Endothelial cell of umbilical vein (primary cell): ENCODE measurements at places on chromosomes 13 and 19.

GRCh38 chr19:50724522-50725217 is 1.5 kb downstream of the CLEC11A start:
- peaks cover 22% of the 10 kb centered on the region for H3K4me1 ChIP-seq
- H3K27me3 ChIP-seq = no peaks in the 10 kb centered on the region
- no peaks in the 10 kb centered on the region for H3K36me3 ChIP-seq

DNA sequence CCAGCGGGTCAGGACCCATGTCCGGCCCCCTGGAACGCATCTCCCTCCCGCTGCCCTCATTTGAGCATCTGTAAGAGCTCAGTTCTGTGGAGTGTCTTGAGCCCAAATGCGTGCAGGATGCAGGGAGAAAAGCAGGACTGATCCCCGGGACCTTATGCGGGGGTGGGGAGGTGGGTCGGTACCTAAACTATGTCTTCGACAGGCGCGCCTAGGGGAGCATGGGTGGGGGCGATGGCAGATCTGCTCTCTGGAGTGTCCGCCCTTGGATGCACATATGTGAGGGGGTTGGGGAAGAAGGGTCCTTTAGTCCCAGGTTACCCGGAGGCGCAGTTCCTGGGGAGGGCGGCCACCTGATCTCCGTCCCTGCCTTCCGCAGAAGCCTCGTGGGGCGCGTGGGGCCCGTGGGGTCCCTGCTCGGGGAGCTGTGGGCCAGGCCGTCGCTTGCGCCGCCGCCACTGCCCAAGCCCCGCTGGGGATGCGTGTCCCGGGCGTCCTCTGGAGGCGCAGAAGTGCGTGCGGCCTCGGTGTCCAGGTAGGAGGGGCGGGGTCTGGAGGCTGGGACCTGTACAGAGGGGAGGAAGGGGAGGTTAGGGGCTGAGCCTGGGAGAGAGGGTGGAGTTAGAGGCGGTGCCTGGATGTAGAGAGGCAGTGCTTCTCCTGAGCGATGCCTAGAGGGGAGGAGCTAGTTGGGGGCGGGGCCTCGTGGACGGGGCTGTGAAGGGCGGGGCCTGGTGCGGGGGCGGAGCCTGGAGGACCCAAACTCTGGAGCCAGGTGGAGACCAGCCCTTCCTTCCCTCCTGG is 2.9 kb downstream of the CILP2 start:
- no peaks in the 10 kb centered on the region for H3K36me3 ChIP-seq
- H3K4me1 ChIP-seq = no peaks in the 10 kb centered on the region
- no peak overlapping the region for H3K4me3 ChIP-seq
- DNase-seq = no peak
- H3K27ac ChIP-seq = no peak overlapping the region

DNA sequence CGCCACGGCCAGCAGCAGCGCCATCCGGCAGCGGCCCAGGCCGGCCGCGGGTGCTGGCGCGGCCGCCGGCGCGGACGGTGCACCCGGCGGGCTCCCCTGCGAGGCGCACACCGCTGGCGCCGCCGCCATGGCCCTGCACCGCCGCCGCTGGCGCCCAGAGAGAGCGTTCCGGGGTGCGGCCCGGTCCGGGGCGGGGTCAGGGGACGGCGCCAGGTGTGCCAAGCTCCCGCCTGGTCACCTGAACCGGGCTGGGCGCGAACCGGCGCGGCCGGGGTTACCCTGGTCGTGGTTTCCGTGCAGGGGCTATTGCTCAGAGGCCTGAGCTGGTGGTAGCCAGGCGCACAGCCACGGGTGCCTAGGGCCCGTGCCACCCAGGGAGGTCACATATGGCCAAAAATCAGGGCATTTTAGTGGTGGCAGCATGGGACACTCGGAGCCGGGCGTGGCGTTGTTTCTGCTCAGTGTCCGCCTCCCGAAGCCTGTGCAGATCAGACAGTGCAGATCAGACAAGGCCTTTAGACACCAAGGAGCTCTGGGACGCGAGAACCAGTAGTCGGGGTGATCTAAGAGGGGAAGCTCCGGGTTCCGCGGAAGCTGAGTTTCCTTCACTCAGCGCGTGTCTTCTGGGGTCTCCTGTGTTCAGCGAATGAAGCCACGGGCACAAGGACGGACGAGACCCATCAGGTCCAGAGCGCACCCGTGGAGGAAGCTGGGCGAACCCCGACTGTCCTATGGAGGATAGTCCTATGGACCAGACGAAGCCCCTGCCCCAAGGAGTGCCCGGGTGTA is at the start of gene TMEM238:
TMEM238 (minus strand) TSS at position 162 of the 789 bp plus-strand sequence; CDS start at position 129, 33 bp downstream.
- no peak for DNase-seq
- peaks cover 31% of the 10 kb centered on the region for H3K4me1 ChIP-seq
- H3K27ac ChIP-seq = peak within 1 kb of the TSS; percentile 75

- no peaks in the 10 kb centered on the region for H3K27me3 ChIP-seq
- no peak for DNase-seq
- no peaks in the 10 kb centered on the region for H3K36me3 ChIP-seq
- H3K4me1 ChIP-seq = peaks cover 4% of the 10 kb centered on the region
Measured at GRCh38 chr13:109773276-109773675, 13.1 kb downstream of the IRS2 start.

DNA sequence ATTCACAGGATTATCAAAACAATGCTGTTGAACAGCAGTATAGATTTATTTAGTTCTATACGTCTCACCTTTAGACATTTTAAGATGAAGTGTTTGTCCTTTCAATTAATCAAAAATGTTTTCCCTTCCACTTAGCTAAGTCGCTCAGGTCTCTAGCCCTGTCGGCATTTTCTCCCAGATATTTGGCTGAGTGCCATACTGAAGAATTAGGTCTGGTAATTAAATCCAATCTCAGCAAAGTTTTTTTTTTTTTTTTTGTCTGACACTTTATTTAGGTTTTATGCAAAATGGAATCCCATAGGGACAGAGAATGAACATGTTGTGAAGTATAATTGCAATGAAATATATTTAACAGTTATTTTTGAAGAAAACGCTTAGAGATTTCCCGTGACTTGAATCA is 44.1 kb downstream of the RFC3 start:
- H3K27ac ChIP-seq = no peak overlapping the region
- DNase-seq = no peak
- no peak overlapping the region for H3K4me3 ChIP-seq
- no peaks in the 10 kb centered on the region for H3K36me3 ChIP-seq
- H3K27me3 ChIP-seq = no peaks in the 10 kb centered on the region
- H3K4me1 ChIP-seq = no peaks in the 10 kb centered on the region

DNA sequence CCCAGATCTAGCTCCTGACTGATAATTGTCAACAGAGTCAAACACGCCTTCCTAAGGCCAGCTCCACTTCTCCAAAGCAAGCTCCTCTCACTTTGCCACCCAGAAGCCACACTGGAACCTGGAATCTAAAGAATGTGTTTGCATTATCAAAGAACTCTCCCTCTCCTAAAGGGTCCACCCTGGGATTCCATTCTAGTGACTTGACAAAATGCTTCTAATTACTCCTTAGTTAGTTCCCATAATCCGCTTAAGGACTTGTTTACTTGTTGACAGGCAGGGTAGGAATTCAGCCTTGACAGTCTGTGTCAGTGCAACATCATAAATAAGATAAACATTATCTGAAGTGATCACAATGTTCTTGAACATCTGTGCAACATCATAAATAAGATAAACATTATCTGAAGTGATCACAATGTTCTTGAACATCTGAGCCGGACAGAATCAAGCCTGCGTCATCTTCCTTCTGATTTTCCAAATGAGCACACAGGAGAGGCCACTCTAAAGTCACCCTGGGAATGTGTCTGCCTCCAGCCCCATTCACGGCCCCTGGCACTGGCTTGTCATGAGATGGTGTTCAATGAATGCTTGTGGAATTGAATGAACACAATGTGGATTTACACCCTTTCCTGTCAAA is 512.1 kb downstream of the IRS2 start:
- H3K27ac ChIP-seq = peak overlapping the region; percentile 85
- H3K27me3 ChIP-seq = no peaks in the 10 kb centered on the region
- H3K4me1 ChIP-seq = peaks cover 27% of the 10 kb centered on the region
- H3K4me3 ChIP-seq = no peak overlapping the region
- no peaks in the 10 kb centered on the region for H3K36me3 ChIP-seq
